NCI-H2171 (cell line): ENCODE measurements at places on chromosomes 7 and 10.

GRCh38 chr10:62744136-62744535, 60.4 kb upstream of the ADO start:
- no peak for DNase-seq

GRCh38 chr7:29113384-29114102, 32.8 kb downstream of the CPVL start:
- DNase-seq: no peak

DNA sequence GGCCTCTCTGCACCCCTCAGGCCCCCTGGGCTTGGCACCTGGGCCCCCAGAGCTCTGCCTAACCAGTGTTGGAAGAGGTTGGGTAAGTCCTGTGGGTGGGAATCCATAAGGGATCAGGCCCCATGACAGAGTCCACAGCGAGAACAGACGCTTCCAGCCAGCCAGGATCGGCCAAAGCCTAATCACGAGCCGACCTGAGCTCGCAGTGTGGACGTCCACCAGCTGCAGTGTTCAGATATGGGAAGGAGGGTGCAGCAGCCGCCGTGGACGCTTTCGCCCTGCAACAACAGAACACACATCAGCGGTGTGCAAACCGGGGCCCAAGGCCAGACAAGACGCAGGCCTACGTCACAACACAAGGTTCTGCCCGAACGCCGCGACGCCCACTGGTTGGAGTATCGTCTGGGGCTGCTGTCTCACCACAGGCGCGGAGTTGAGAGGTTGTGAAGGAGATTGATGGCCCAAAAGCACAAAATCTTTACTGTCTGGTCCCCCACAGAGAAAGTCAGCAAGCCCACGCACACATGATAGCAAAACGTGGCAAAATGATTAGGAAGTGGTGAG, 102.1 kb downstream of the FOXL3 start:
- DNase-seq: no peak

DNA sequence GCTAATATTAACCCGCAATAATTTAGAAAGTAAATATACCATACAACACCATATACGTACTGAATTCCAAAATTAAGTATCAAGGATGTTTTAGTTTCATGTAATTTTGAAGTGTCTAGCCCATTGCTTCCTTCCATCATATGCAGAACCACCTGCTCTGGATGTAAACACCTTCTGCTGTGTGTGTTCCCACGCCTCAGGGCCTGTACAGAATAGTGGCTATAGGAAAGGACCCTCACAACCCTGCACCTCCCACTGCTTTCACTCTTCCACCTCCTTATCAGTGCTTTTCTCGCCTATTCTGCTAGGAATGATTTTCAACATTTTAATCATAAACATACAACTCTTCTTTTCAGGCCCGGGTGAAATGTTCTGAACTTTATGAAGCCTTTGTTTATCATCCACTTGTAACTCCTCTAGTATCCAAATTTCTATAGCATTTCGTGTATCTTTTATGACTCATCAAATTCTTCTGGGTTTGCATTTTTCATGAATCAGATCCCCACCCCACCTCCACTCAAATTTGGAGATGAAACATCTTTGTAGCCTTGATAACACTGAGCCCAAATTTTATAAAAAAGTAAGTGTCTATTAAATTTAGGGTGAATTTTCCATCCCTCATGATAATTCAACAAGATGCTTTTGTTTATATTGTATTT, 1106.8 kb upstream of the C7orf33 start:
- peak; percentile 35 for DNase-seq

DNA sequence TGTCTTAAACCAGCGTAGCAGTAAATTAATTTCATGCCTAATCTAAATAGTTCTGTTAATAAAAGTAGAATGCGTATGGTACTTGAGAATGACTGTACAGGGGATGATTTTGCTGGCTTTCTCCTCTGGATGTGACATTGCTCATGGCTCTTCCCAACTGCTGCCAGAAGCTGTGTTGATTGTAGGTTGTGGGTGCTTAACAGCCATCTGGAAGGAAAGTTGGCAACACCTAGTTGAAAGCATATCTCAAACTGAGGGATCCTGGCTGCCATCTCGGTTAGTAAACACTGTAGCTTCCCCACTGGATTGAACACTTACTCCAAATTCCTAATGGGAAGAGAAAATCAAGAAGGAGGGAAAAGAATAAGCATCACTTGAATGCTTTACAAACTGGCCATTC, 130.9 kb downstream of the NXPH1 start:
- no peak for DNase-seq

GRCh38 chr10:91864744-91865143, 44.5 kb downstream of the FGFBP3 start:
- DNase-seq: no peak

GRCh38 chr10:126341491-126341890, 46.8 kb downstream of the ADAM12 start:
- no peak for DNase-seq

DNA sequence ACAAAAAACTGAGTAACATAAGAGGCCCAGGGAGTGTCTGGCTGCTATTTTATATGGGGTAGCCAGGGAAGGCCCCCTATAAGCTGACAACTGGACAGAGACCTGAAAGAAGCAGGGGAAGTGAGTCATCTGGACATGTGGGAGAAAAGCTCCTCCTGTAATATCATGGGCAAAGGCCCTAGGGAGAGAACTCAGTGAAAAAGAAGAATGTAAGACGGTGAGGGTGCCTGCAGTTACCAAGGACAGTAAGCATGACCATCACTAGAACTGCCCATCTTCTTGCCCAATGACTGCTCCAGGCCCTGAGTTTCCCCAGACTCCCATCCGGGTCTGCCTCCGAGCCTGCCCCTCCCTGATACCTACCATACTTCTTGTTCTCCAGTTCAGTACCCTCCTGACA, 2.3 kb downstream of the ELMO1 start:
- DNase-seq: no peak

- DNase-seq: no peak
These were observed 323.7 kb downstream of the RPS24 start for GRCh38 chr10:78357141-78358063.

DNA sequence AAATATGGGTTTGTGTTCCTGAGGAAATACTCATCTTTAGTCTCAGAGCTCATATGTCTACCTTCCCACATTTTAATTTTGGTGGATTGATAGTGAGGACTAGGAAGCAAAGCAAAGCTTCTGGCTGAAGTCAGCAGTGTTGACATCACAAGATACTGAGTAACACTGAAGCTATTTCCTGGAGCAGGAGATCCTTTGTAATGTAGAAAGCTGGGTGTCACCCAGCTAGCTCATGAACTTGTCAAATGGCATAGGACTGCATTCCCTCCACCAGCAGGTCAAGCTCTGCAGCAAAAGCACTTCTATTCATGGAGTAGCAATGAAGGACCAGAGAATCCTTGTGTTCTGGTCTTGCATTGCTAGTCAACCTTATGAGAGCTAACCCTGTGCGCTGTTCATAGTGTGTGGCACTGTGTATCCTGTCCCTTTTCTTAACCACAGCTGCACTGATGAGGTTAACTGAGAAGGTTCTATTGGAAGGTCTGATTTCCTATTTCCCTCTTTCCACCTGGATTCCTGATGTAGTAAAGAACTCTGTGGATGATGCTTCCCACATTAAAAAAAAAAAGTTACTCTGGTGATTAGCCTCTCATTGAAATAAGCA, 94.8 kb upstream of the ZNF804B start:
- DNase-seq: no peak

DNA sequence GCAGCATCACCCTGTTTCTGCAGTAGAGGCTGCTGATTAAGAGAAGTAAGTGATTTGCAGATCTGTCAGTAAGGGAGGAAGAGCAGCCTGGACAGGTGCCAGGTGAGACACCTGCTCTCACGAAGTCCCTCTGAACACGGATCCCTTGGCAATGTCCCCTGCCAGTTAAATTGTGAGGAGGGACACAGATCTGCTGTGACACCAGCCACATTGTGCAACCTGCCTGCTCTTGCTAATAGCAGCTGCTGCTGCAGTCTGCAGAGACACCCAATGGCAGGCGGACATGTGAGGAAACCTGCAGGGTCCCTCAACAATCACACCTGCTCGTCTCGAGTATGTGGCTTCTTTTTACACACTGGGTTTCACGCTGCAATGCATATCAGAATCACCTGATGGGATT, 31.9 kb downstream of the ANXA11 start:
- peak; percentile 60 for DNase-seq

GRCh38 chr10:92965314-92965713, 95.3 kb upstream of the CYP26C1 start:
- peak; percentile 30 for DNase-seq

DNA sequence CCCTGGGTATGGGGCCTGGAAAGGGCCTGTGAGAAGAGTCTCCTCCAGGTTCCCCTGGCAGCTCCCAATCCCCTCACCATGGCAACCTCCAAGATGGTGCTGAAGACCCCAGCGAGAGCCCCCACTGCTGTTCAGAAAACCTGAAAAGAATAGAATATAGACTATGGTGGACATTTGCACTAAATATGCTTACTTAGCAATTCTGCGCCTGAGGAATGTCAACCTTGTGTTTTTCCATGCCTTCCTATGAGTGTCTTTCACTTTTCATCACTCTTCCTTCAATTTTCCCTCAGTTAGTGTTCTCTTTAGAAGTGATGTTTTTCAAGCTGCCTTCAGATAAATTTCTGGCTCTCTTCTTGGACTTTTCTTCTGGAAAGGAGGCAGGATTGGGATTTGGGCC, 589.2 kb downstream of the LRMDA start:
- DNase-seq: no peak

GRCh38 chr7:144908324-144908723, 72.5 kb upstream of the TPK1 start:
- DNase-seq: no peak

DNA sequence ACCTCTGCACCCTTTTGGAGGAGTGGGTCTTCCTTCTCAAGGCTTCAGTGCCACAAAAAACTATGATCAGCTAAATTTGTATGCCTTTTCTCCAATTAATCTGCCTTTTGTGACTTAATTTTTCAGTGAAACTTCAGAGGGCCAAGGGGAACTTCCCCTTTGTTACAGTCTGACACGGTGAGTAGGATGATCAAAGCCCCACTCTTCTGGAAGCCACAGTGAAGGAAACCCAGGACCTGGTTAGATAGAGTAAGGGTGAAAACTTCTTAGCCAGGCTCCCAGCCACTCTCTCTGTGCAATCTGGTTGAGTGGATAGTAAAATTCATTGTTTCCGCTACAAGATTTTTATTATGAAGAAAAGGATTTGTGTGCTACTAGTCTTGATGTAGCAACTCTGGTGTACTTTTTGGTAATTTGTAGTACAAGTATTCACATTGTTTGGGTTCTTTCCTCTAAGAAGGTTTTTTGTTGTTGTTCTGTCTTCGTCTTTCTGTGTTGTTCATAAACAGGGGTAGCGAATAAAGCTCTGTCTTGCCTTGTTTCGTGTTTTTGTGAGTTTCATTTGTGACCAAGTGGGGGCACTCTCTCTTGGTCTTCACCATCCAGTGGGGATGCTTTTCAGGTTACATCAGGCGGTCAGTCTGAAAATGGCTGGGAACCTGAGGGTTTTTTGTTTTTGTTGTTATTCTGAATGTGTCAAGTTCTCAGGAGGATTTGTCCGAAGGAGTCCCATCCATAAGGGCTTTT, 268.5 kb upstream of the NPSR1 start:
- DNase-seq: no peak

DNA sequence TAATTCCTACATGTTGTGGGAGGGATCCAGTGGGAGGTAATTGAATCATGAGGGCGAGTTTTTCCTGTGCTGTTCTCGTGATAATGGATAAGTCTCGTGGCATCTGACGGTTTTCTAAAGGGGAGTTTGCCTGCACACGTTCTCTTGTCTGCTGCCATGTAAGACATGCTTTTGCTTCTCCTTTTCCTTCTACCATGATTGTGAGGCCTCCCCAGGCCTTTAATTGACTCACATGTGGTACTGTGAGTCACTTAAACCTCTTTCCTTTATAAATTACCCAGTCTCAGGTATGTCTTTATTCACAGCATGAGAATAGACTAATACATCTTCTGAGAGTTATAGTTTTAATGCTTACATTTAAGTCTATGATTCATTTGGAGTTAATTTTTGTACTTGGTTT, 22.6 kb upstream of the CPN1 start:
- DNase-seq: no peak

- no peak for DNase-seq
These were observed 378.6 kb upstream of the PRKCQ start for GRCh38 chr10:6958711-6959110.

- no peak for DNase-seq
These were observed 236.0 kb downstream of the WDR11 start for GRCh38 chr10:121087129-121087528.

GRCh38 chr10:78331391-78331922, 297.8 kb downstream of the RPS24 start:
- no peak for DNase-seq

DNA sequence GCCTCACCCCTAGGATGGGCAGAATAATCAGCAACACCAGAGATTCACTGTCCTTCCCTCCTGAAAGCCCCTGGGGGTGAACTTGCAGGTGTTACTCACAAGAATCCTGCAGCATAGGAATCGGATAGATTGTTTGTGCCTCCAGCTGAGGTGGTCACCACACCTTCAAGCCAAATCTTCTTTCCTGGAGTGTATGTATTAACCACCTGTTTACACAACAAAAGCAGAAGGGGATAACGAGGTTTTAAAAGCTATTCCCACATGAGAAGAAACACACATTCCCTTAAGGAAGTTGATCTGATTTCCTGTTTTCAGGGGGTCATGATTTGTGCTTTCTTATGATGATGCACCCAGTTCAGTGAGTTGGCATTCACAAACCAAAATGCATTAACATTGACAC, 173.8 kb upstream of the HPS1 start:
- no peak for DNase-seq

- no peak for DNase-seq
These were observed 188.0 kb downstream of the PPP1R9A start for GRCh38 chr7:95095259-95095965.

DNA sequence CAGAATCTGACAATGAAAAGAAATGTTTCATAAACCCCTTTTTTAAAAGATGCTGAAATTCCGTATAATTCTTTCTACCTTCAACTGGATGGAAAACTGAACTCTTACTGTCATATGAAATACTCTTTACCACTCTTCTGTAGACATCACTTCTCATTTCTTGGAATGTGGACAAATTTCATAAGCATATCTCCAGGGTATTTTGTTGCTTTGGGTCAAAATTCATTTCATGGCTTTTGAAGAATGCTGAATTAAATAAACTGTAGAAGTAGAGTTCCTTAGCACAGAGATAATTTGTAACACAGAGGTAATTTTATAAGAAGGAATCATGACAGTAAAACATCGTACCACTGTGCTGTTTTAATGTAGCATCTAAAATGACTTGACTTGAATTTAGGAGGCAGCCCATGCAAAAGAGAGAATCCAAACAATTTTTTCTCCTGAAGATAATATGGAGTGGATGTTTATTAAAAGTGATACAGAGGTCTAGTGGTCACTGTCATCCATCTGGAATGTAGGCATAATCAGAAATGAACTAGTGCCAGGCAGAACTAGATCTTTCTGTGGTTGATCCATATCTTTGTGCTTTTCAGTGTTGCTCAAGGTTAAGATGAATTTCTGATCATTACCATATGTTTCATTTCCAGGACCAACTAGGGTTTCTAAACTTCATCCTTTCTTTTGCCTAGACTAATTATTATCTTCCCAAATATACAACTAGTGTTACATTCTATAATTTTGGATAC, 492.0 kb downstream of the KIF20B start:
- no peak for DNase-seq
